AG04449 (cell line): ENCODE measurements at places on chromosomes 12 and 14.

DNA sequence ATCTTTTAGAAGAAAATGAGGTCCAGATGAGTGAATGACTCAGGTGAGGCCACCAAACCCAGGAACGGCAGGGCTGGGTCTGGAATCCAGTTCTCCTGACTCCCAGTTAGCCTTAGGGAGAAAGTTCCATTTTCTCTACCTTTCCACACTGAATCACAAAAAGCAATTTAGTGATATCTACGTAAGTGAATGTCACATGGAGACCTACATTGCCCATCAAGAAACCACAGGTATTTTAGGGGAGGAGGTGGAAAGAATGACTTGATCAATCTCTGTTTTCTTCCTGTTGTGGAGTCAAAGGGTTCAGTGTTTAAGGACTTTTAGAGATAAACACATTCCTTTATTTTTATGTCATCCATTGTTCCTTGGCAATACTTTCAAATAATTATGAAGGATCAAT, 106.9 kb upstream of the PTPRB start:
- DNase-seq: no peak

DNA sequence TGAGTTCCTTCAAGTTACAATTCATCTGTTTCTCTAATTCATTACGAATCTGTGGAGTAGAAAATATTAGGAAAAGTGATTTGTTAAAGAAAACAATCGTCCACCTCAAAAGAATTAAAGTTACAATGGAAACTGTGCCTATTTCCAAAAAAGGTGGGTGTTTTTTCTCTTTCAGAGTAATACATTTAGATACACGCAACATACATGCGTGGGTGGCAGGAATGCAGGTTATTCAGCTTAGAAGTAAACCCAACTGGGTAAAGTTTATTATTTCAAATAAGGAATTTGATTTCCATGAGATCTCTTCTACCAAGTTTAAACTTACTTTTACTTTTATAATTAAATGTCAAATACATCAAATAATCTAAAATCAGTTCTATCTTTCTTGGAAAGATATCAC, 52.2 kb downstream of the SSH1 start:
- no peak for DNase-seq

DNA sequence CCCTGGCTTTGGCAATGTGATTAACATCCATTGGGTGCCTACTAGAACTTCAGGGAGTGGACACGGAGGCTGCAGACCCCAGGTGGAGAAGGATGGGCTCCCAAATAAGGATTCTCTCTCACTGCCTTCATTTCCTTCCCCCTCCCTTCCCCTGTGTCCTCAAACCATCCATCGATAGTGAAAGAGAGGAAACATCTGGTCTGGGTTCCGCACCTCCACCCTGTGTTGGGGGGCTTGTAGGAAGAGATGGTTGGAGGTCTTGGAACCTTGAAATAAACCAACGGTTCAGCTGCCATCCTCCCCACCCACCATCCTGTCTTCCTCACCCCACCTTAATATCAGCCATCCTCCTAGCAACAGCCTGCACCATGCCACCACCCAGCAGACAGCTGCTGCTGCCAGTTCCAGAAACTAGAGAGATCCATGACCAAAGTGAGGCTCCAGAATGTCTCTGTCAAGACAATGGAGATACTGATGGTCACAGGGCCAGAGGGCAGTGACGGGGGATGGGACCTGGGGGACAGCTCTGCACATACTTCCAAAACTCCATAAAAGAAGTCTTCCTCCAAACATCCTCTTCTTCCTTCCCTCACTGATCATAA, 153.1 kb upstream of the CCND2 start:
- DNase-seq: no peak

GRCh38 chr12:106118381-106119130, 20.2 kb downstream of the NUAK1 start:
- DNase-seq: no peak

DNA sequence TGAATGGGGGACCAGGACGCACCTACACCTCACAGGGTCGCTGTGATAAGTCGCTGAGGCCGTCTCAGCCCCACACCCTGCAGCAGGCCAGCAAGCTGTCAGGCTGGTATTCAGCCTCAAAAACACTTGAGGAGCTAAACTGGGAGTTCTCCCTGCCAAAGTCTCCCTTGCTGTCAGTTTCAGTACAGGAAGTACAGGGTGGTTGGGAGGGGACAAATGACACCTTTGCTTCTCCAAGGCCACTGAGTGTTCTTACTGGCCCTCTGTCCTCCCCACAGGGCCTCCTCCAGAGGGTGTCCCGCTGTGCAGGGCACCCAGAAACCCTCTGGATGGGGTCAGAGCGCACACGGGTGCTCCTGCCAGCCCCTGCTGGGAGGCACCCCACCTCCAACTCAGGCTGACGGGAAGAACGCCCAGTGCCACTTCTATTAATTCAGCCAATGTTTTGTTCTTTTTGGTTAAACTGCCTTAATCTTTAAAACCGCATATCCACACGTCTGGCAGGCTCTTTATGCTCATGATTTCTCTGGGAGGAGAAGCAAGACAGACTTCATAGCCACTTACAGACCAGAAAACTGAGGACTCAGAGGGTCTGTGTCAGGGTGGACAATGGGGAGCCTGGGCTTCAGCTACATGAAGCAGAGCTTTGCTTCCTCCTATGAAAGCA, 75.9 kb downstream of the ITPK1 start:
- no peak for DNase-seq

- no peak for DNase-seq
Observed at GRCh38 chr12:11992515-11992914, 78.2 kb upstream of the BCL2L14 start.

DNA sequence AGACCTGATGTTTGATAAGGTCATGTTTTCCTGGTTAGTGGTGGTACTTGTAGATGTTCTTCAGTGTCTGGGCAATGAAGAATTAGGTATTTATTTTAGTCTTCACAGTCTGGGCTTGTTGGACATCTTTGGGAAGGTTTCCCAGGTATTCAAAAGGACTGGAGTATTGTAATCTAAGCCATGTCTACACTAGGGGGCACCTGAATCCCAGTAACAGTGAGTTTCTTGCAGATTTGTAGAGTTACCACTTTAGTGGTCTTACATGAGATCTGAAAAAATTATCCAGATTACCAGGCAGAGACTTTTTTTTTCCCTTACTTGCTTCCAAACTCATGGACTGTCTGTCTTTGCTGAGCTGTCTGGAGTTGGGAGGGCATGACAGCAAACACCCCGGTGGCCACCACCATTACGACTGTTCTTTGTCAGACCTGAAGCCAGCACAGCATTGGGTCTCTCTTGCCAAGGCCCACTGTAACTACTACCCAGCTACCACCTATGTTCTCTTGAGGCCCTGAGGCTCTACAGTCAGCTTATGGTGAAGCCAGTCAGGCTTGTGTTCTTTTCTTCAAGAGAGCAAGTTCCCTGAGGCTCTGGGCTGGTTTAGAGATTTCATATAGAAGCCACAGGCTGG, 820.7 kb upstream of the FBXO33 start:
- no peak for DNase-seq

DNA sequence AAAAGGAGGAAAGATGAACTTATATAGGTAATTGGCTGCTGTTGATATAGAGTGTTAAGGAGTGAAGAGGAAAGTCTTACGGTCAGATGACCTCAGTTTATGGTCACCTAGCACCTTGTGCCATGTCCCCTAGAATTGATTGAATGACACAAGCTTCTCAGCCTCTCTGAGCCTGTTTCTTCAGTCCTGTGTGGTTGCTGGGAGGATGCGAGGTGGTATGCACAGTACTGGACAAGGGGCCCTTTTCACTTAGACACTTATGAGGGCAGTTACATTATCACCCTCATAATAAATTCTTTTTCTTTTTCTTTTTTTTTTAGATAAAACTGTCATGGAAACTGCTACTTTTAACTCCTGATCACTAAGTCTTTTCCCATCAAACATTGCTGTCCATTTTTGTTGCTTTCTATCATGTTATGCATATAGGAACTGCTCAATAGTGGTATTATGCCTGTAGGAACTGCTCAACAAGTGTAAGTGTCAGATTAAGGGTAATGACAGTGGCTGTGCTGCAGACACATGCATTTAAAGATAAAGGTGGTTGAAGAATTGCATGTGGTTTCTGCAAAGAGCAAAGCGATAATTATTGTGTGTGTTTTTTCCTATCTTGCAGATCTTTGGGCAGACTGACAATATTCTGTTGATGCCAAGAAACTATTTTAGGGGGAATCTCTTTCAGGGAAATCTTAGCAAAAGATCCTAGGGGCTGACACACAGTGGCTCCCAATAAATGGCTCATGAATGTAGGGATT, 11.6 kb downstream of the ANO6 start:
- DNase-seq: no peak

GRCh38 chr14:22313172-22313801, 275.7 kb downstream of the DAD1 start:
- DNase-seq: no peak

GRCh38 chr12:47276621-47277309, 197.0 kb upstream of the AMIGO2 start:
- no peak for DNase-seq

DNA sequence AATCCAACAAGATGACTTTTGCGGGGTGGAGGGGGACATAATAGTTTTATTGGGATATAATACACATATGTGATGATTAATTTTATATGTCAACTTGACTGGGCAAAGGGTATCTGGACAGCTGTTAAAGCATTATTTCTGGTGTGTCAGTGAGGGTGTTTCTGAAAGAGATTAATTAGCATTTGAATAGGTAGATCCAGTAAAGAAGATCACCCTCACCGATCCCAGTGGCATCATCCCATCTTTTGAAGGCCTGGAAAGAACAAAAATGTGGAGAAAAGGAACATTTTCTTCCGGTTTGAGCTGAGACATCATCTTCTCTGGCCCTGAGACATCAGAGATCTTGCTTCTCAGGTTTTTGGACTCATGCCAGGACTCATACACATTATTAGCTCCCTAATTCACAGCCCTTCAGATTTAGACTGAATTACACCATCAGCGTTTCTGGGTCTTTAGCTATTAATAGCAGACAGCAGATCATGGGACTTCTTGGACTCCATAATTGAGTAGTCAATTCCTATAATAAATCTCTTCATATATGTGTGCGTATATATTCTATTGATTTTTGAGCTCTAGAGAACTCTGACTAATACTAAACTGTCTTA, 283.6 kb downstream of the PCNX1 start:
- DNase-seq: no peak

DNA sequence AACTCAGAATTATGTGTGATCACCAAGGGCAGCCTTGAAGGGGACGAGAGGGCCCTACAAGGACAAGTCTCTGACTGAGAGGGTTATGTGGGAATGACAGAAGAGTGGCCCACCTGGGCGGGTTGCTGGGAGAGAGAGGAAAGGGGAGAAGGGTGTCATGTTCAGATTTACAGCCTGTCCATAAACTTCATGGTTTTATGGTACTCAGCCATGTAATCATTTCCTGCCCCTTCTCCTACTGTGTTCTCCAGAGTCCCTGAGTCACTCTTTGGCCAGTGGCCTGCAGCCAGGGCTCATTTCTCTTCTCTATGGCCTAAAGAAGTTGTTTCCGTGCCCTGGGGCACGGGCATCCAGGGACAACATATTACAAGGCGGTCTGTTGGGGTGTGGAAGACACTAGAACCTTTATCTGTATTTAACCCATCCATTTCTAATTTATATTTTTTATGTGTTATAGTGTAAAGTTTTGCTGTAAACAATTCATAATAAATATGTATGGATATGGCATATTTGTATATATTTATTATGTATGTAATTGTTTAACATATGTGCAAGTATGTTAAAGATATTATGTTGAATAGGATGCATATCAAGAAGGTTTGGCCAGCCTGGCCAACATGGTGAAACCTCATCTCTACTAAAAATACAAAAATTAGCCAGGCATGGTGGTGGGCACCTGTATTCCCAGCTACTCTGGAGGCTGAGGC, 26.9 kb downstream of the DDX47 start:
- DNase-seq: no peak

DNA sequence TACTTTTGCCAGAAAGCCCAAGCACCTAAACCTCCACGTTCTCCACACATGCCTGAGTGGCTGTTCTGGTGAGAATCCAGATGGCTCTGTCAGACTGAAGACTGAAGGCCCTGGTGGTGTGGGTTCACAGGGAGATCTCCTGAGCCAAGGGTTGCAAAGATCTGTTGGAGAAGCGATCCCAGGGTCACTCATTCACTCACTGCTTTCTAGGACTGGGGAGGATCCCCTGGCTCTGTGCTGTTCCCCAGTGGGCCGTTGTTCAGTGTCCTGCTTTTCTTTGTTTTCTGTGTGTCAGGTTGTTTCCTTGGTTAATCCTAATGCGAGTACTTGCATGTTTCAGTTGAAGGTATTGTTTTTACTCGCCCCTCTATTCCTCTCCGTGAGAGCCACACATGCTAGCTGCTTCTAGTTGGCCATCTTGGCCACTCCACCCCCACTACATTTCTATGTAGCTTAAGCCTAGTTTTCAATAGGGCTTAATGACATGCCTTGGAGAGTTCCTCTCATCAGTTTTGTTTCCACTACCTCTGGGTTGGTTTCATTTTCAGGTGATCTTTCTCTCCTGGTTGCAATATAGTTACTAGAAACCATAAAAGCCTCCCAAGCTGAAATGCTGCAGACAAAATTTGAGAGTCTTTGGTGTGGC, 144.5 kb upstream of the SLC38A2 start:
- DNase-seq: no peak

DNA sequence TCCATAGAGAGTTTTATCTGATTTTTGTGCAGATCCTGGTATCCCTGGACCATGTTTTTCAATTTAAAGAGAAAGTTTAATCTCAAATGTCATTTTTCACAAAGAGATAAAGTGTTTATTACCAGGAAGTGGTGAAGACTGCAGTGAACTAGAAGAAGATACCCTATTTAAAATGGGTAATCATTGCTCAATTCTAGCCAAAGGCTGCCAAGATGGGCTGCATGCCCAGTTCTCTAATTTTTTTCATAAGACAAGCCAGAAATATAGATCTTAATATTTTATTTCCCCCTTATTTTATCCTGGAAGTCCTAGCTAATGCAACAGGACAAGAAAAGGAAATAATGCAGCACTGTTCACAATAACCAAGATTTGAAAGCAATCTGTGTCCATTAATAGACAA, 343.5 kb downstream of the PCNX1 start:
- DNase-seq: no peak

DNA sequence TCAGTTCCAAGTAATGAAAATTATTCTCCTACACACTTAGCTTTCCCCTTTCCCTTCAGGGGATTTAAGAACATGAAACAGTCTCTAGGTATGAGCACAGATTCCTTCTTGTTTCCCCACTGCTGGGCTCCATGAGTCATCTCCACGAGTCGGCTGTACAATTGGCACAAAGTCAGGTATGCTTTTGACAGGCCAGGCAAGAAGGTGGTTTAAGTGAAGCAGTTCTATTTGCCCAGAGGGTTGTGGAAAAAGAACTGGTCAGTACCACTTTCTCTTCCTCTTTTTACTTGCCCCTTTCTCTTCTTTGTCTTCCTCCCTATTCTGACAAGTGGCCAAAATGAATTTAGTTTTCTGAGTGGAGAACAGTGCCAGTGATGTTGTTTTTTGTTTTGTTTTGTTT, 16.3 kb downstream of the DYNC1H1 start:
- peak; percentile 98 for DNase-seq

- no peak for DNase-seq
Observed at GRCh38 chr14:78747813-78748212, 577.6 kb downstream of the NRXN3 start.
